ENCODE measurements at places on chromosomes 3 and 15.
A peak's percentile ranks its signal among the peaks of the same experiment; 100 is the strongest.

GRCh38 chr3:183074261-183074660 lies 25.0 kb downstream of the MCCC1 start:
- DNase-seq = no peak

DNA sequence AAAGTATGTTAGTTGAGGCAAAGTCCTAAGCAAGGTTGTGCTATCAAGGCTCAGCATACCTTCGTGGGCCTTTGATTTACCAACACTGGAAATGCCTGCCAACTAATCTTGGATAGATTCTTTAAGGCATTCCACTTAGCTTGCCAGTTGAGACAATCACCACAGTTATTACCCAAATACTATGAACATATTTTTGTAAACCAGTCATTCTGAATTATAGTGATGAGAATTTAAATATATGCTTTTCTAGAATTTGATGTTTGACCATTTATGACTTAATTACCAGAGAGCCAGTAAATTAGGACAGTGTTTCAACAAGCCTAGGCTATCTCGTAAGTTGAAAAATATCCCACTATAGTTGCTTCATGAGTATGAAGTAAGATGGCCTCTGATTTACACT lies 15.5 kb downstream of the TRIM59 start:
- DNase-seq = no peak

GRCh38 chr3:33074217-33075067 lies 22.5 kb downstream of the GLB1 start:
- DNase-seq = peak; percentile 32

DNA sequence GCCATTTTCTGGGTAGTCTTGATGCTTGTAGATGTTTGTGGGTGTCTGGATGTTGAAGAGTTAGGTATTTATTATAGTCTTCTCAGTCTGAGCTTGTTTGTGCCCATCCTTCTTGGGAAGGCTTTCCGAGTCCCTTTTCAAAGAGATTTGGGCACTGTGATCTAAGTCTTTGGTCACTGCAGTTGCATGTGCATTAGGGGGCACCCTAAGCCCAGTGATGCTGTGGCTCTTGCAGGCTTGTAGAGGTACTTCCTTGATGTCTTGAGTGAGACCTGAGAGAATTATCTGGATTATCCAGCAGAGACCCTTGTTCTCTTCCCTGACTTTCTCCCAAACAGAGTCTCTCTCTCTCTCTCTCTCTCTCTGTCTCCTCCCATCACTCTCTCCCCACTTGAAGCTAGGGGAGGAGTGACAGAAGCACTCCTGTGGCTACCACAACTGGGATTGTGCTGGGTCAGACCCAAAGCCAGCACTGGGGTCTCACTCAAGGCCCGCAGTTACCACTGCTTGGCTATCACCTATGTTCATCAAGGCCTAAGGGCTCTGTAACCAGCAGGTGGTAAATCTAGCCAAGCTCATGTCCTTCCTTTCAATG lies 68.5 kb downstream of the TMCO5A start:
- DNase-seq = no peak

GRCh38 chr15:71530116-71530515 lies 280.2 kb upstream of the NR2E3 start:
- DNase-seq = no peak

DNA sequence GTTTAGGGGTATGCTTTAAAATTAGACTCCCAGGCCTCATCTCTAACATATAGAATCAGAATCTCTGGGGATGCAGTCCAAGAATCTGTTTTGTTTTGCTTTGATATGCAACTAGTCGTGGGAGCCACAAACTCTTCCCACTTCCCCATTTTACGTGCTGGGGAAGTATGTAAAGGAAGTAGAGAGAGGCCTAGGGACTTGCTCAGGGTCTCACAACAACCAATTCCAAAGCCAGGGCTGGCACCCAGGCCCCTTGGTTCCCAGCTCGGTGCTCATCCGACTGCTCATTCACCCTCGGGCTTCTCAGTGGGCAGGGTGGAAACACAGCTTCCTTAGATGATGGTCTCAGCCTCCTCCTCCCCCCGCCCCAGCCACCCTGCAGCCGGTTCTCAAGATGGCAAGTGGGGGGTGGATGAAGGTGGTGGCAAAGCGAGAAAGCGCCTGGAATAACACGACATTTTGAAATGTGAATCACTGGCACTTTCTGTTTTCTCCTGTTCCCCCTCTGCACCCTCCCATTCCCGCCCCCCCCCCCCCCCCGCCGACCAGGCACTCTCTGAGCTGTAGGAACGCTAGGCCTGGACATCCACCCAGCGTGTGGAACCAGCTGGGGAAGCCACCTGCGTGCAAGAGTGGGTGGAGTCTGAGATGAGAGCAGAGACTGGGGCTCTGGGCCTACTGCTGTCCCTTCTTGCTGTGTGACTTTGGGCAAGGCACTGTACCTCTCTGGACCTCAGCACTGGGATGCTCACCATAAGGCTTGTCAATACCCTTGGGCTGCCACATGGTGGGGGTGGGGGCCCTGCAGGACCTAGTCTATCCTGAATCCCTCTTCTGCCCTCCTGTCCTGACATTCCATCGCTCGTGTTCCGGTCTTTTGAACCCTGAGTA lies 214.5 kb downstream of the RPLP1 start:
- no peak for DNase-seq

- no peak for DNase-seq
Measured at GRCh38 chr15:96146726-96147125, 183.8 kb upstream of the NR2F2 start.

- DNase-seq = no peak
Measured at GRCh38 chr15:77167406-77167805, 96.5 kb upstream of the TSPAN3 start.

GRCh38 chr3:196222876-196223595 lies 6.7 kb downstream of the SLC51A start:
- DNase-seq = no peak

DNA sequence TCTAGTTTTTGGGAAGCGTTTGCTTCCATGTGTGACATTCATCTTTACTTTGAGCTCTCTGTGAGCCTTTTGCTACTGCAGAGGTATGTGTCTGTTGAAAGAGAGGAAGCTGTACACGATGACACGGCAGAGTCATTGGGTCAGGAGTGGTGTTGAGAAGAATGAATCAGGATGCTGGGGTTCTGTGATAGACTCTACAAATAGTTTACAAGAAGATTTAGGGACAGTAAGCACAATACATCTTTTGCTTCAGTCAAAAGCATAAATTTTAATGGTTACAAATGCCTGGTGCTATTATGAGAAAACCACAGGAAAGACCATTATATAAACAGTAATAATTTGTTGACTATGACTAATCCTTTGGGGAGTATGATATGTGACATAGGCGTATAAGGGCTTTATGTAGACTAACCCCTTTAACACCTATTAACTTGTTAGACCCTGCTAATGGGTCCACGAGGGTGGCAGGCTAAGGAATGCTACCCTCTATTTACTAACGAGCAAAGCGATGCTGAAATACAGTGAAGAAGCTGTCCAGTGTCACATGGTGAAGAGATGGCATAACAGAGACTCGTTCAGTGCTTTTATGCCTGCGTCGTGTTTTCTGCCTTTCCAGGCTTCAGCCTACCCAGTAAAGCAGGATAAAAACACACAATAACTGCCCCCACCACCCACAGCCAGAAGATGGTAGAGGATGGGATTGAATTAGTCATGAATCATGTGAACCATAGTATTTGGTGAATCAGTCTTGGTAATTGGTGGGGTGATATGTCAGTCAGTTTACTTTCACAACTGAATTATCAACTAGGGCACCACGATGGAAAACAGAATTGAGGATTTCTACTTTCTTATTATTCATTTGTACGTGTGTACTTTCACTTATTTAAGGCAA lies 118.8 kb downstream of the LPP start:
- DNase-seq = no peak

GRCh38 chr15:34582461-34583371 lies 735 bp downstream of the GOLGA8B start:
- DNase-seq = no peak

DNA sequence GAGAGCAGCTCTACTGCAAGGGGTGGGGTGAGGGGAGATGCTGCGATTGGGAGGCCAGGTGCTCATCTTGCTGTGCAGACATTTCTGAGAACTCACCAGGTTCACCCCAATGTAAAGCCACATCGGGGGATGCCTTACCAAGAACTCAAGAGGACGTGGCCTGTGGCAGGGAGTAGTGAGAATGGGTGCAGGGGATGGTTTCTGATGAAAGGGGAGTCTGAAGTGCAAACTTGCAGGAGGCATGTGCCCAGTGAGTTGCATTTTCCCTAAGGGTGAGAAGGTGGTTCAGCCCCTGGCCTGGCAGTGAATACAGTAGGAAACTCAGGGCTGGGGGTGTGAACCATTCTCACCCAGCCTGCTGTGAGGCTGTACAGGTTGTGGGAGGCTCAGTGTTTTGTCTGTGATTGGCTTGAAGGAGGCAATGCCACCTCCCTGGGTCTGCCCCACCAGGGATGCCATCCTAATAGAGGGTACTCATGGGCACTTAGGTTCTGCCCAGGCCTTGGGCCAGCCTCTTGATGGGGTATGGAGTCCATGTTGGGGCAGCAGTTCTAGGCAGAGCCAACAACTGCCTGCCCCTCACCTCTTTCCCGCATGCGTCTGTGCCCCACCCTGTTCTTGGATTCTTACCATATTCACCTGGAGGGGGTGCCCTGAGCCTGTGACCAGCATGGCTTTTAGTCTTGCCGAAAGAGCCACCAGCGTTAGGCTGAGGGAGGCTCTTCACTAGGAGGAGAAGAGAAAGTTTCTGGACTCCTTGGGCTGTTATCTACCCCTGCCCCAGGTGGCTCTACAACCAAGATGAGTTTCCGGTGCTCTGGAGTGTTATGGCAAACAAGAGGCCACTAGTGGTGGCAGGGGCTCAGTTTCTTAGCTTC lies 4.5 kb downstream of the HEMK1 start:
- DNase-seq = no peak

GRCh38 chr3:188000361-188000861 lies 153.5 kb upstream of the LPP start:
- no peak for DNase-seq

DNA sequence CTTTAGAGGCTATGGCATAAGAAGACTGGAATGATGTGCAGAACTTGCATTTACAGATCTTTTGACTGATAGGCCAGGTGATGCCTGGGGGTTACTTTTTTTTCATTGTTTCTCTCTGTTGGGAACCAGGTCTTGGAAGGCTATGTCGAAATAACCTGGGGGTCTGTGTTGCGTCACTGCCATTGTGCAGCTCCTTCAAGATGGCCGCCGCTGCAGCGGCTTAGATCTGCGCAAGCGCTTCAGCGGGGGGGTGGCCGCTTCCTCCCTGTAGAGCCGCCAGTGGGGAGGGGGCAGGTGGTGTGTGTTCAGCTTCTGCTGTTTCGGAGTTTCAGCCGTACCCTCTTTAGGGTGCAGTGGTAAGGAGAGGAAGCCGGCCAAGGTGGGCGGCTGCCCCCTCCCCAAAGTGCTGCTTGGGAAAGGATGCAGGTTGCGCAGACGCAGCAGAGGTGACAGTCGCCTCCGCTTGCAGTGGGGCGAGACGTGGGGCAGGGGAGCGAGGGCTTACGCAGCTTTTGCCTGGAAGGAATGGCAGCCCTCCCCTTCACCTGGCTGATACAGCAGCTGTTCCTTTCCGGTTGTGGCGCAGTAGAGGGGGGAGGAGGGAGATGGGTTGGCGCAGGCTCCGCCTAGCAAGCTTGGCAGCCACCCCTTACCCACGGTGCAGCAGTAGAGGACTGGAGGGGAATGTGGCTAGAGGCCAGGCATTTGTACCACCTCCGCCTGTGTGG lies 1.5 kb downstream of the SNRPN start:
- DNase-seq = peak; percentile 29

DNA sequence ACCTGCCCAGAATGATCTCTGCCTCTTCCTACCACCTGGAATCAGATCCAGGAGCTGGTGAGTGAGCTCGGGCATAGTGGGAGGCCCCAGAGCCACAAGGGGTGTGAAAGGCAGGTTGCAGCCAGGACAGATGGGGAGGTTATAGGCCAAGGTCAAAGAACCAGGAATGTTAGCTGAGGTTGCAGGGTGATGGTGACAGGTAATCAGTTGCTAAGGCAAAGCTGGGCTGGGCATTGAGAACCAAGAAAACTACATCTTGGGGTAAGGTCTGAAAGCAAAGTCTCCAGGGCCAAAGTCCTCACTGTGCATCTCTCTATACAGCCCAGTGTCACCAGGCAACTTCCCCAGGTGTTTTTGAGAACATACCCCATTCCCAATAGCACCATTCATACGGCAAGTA lies 38.4 kb upstream of the SLC6A11 start:
- no peak for DNase-seq

DNA sequence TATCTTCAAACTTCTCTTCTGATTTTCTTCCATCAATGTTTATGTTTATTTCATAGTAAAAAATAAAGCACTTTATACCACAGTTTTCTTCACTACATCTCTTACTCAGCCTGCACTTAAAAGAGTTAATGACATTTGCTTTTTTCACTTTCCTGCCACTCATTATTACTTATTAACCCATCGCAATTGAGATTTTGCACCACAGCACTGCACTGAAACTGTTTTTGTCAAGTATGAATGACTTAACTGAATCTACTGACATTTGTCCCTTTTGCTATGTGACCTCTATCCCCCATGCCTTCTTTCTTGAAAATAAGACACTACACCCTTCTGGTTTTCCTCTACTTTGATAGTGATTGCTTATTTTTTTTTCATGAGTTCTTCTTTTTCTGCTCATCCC lies 739.7 kb upstream of the DPPA4 start:
- DNase-seq = no peak

DNA sequence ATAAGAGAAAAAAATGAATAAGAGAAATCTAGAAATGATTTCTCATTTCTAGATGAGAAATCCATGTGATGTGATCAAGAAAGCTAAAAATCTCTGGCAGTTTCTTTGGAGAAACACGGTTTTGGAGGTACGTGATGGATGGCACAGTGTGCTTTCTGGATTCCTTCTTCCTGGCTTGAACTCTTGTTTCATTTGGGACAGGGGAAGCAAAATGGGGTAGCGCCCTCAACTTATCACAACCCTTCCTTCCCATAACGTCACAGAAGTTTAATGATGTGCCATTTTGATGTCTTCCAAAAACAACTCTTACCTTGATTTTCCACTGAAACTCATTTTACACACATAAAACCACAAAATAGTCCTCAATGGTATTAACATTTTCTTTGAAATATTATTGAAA lies 1037.3 kb downstream of the ROBO2 start:
- no peak for DNase-seq

DNA sequence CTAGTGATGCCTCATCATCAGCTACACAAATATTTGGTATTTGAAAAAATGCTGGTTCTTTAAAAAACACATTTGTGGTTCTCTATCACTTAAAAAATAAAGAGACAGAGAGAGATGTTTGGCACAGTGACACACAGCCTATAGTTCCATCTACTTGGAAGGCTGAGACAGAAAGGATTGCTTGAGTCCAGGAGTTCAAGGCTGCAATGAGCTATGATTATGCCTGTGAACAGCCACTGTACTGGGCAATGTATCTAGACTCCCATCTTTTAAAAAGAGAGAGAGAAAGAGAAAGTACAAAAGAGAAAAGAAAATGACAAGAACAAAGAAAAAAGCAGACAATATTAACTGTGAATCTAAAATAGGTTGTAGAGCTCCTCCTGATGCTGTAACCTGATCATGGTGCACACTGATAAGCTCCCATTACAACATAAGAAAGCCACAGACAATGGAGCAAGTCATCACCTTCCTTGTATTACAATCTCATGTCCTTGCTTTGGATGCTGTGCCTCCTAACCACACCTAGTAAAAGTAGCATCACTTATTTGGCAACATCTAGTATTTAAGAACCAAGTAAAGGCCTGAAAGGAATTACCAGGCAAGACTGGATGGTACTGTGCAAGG lies 31.7 kb upstream of the MAP4 start:
- DNase-seq = no peak

- peak; percentile 44 for DNase-seq
Measured at GRCh38 chr3:112676659-112677234, 35.8 kb upstream of the CCDC80 start.

GRCh38 chr15:43854801-43855200 lies 28.0 kb downstream of the WDR76 start:
- DNase-seq = no peak

Measured in activated naive CD4-positive, alpha-beta T cell (primary cell).